Renal cortical epithelial cell (primary cell): ENCODE measurements at places on chromosomes 6 and 20.
A peak's percentile ranks its signal among the peaks of the same experiment; 100 is the strongest.

GRCh38 chr6:116579143-116579542 is 7.8 kb downstream of the RWDD1 start:
- DNase-seq: no peak

DNA sequence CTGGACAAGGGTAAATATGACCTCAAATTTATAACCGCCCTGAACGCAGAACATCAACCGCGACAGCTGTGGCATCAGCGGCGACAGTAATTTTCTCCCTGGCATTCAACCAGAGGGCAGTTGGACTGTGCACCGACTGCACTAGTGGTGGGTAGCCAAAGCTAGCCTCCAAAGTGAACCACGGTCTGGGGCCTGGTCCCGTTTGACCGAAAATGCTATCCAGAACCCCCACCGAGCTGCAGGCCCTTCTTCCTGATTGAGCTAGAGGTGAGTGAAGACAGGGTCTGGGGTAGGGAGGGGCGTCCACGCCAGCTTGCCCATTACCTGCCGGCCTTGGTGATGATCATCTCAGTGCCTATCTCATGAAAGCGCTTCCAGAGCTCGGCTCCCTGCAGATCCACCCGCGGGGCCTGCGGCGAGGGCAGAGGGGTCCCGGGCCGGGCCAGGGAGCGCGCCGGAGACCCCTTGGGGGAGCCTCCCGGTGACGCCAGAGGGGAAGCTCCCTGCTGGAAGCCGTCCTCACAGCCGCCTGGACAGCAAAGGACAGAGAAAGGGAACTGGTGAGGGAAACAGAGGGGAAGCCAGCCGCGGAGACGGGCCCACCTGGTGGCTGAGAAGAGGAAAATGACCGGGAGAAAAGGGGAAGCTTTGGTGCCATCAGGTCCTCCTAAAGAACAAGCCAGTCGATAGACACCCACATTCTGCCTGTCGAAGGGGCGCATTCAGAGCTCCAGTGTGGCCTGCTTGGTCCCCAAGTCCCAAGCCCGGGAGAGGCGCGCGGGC is 2.0 kb downstream of the TBX18 start:
- DNase-seq: no peak

DNA sequence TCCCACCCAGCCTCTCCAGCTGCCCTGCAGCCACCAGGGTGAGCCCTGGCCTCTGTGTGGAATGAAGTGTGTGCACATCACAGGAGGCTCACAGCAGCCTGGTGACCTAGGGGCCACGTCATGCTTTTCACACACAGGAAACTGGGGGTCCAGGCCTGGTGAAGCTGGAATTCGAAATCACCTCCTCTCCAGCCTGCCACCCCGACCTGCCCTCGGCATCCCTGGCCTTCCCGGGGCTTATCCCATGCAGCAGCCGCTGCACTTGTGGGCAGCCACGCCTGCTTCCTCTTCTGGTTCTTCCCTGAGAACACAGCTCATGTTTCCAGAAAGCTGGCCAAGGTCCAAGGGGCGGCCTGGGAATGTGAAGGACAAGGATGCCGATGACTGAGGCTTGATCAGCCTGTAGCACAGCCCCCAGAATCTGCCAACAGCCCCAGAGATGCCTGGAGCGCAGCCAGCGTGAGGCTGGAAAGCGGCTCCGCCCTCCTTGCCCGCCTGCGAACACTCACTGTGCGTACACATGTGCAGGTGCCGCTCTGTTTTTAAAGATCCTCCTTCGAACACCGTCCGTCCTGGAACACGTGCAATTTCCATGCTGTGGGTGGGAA is 4.2 kb upstream of the NTSR1 start:
- DNase-seq: peak; percentile 75

DNA sequence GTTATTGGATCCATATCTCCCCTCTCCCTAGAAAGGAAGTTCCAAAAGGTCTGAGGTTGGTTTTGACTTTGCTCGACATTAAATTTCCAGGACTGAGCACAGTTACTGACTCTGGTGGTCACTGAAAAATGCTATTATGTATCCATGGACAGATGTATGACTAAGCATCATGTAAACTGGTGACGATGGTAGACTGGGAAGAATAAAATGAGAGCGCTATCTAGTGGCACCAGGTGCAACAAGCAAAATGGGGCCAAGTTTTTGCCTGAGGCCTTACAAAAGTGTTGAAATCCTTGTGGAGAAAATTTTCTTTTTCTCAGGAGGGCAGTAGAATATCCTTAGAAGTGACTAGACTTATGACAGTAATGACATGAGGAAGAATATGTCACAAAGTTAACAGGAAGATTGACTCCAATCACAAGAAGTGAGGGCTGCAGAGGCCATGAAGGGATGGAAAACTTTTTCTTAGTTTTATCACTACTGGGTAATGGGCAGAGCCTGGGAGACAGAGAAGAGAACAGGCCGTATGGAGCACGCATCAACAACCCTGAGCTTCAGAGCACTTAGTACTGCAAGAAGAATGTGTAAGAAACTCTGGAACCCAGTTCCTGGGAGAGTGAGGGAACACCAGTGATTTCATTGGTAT is 88.9 kb upstream of the ELOVL5 start:
- peak; percentile 85 for DNase-seq

- DNase-seq: no peak
Observed at GRCh38 chr20:57325632-57326356, 3.8 kb upstream of the SPO11 start.

- DNase-seq: no peak
Observed at GRCh38 chr6:87674290-87674689, 27.7 kb downstream of the AKIRIN2 start.

GRCh38 chr6:7541175-7542064 is at the start of gene DSP:
DSP (plus strand) TSS chr6:7541671; CDS start chr6:7541916, 245 bp downstream.
- no peak for DNase-seq

- DNase-seq: no peak
Observed at GRCh38 chr6:5712349-5713215, 294.1 kb downstream of the NRN1 start.

DNA sequence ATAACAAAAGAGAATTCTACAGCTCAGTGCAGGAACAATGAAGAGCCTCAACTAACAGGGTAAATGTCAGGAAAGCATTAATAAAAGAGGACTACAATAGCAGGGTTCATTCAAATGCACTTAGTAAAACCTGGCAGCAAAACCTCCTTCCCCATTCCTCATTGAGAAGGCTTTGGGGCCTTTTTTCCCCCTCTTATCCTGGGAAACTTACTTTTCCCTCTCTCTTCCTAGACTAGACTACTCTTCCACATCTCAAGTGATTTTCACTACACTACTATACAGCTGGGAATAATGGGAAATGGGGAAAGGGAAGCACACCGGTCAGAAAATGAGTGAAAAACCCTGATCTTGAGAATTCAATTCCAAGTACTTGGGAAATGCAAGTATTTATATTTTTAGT is 10.1 kb downstream of the ROMO1 start:
- DNase-seq: no peak

- peak; percentile 63 for DNase-seq
Observed at GRCh38 chr6:100382767-100383195, 81.9 kb downstream of the SIM1 start.

- DNase-seq: no peak
Observed at GRCh38 chr20:43941476-43942200, 27.0 kb downstream of the TOX2 start.

DNA sequence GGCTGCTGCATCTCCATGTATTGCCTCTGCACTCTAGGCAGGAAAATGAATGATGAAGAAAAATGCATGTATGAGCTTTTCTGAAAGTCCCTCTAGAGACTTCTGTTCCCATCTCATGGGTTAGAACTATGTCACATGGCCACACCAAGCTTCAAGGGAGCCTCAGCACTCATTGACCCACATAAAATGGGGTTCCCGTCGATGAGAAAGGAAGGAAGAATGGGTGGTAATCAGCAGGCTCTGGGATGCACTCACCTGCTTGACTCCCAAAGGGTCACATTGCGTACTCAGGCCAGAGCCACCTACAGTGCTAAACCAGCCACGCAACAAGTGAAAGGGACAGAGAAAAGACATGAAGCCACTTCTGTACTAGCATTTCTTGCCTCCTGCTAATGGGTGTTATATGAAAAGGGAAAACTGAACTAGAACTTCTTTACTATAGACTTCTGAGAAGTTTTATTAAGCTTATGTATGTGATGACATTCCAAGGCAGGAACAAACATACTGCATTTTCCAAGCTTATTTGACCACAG is 95.8 kb upstream of the GCM1 start:
- no peak for DNase-seq

DNA sequence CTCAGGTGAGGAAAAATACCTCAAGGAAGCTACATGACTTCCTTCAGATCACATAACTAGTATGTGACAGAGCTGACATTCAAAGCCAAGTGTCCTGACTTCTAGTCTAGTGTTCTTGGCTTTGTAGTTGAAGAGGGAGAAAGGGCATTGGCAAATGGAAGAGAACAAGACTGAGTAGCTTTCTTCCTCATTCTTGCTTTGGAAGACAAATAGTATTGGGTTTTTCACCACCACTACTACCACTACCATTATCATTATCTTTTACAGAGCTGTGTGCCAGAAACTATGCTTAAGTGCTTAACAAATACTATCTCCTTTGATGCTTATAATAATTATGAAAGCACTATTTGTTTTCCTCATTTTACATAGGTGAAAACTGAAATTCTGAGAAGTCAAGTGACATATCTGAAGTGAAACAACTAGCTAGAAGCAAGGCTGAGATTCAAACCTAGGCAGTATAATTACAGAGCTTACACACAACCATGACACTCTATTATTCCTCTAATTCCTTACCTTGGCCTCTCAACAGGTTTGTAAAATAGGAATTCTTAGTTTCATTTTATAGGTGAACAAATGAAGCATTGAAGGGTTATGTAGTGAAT is 6.8 kb downstream of the ACSS2 start:
- DNase-seq: no peak

DNA sequence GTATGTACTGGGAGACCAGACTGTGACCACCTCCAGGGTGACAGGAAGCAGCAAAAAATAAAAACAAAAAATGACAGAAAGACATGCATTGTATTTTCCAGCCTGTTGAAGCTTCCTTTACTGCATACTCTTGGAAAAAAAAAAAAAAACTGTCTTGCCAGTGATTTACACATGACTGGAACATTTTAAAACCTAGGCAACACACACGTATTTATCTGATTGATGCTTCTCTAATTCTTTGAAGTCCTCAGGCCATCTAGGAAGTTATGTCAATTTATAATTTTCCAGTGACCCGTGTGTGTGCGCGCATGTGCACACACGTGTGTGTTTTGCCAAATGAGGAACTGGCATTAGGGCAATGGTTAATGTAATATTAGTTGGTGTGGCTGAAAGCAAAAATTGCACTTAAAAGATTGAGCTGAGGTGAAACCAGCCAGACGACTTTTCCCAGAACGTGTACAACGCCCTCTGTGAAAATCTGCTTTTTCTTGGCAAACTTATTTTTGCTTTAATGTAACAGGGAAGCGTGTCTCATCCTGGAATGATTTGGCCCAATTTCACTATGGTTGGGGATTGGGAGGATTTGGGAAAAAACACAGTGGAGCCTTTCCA is 315.2 kb downstream of the TFAP2A start:
- peak; percentile 10 for DNase-seq

DNA sequence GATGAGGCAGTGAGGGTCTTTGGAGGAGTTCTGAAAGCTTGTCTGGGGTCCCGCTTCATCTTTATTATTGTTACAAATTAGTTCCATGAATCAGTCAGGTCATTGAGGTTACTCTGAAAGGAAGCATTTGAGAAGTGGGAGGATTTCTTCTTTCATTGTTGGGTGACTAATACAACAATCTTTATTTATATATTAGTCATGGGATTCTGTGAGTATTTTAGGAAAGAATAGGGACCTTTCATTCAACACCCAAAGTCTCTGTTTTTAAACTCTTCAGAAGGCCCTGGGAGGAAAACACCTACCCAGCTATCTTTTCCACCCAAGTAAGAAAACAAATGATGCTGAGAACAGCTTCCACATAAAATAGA is 98.3 kb downstream of the SOD2 start:
- DNase-seq: peak; percentile 91

- DNase-seq: no peak
Observed at GRCh38 chr6:169407325-169407724, 153.7 kb upstream of the THBS2 start.
